Stimulated activated CD4-positive, alpha-beta T cell treated with anti-CD3 and anti-CD28 coated beads, TNF-alpha, amount 100 ng/mL, for 48 hours (primary cell): ENCODE measurements at places on chromosomes 5 and 9.

- DNase-seq, result no peak
Measured at GRCh38 chr9:35748242-35748857, 678 bp downstream of the GBA2 start.

DNA sequence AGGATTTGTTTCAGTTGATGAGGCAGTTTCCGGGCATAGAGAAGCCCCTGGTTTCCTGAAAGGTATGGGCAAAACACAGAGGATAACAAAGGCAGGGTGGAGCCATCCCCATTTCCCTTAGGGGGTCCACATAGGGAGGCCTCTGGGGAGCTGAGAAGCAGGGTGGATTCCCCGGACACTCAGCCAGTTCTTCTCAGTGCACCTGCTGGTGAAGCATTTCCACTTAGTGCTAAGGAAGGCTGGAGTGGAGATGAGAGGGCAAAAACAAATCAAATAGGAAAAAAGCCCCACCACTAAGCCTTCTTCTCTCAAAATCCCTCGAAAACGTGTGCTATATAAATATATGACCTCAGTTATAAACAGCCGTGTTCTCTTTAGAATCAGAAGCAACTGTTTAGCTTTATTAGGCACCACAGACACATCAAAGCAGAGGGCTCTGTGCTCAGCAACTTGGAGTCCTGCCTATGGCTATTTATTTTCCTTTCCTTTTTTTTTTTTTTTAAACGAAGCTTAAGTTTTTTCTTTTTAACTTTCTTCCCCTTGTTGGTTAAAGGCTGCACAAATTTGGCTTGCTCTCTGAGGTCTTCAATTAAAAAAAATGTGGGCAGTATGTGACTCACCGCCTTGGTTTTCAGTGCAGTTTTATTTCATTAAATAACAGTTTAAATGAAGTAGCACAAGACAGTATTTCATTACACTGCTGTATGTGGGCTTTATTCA, 67.7 kb downstream of the PRDM6 start:
- DNase-seq, result no peak

DNA sequence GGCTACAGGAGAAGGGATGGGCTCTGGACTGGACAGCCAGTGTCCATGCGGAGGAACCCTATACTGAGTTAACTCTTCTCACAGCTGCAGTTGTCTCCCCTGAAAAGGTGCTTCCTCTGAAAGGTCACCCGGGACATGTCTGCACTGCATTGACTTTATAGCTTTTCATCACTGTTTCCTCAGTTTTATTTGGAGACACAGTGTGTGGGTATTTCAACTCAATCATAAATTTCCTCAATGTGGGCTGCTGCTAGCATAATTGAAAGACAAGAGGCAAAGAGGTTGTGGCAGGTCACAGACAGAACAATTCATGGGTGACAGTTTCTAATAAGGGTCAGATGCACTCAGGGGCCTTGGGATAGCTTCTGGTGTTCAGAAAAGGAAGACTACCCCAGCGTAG, 336.8 kb downstream of the KDM4C start:
- no peak for DNase-seq

- DNase-seq, result no peak
Measured at GRCh38 chr9:84146893-84147710, 166.5 kb downstream of the RMI1 start.

DNA sequence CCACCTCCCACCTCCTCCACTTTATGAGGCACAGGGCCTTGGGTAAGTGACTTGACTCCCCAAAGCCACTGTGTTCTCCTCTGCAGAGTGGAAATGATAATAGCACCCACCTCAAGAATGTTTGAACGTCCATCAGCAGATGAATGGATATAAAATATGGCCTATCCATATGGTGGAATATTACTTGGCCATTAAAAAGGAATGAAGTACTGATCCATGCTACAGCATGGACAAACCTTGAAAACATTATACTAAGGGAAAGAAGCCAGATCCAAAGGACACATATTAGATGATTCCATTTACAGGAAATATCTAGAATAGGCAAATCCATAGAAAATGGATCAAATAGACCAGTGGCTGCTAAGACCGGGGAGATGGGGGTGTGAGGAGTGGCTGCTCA, 50.2 kb downstream of the CFAP77 start:
- DNase-seq, result no peak

DNA sequence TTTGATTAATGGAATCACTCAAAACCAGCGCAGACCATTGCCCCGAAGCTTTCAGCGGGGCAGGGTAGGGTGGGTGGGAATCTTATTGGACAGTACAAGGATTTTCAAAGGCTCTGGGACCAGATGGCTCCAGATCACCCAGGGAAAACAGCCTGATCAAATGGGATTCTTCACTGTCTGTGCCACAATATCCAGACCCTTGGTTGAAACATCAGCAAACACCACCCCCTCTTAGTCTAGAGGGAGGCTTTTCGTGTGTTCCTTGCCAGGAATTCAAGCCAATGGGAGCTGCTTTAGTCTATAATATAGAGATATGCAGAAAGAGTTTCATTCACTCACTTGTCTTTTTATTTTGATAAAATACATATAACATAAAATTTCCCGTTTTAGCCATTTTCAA, 1.7 kb downstream of the GFI1B start:
- no peak for DNase-seq

DNA sequence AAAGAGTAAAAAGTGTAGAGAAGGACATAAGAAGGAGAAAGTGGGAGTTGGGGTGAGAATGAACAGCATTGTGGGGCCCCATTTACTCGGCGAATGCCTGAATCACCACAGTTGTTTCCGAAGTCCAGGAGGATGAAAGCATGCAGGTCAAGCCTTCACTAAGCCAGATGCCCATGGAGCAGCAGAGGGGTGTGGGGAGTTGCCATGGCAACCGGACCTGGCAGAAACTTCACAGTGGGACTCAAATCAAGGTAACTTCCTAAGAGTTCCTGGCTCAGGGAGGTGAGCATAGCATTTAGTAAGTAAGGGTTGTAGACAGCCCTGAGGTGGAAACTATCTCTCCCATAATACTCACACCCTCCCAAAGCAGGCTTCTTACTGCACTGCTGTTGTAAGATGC, 357.1 kb downstream of the TRIM32 start:
- DNase-seq, result no peak

- DNase-seq, result no peak
Measured at GRCh38 chr5:151901611-151902010, 23.0 kb downstream of the GLRA1 start.

- DNase-seq, result no peak
Measured at GRCh38 chr5:137937994-137938750, 48.9 kb downstream of the PKD2L2 start.

GRCh38 chr9:123350590-123351310, 5.2 kb upstream of the CRB2 start:
- no peak for DNase-seq

GRCh38 chr5:146632620-146633322, 116.8 kb upstream of the GPR151 start:
- no peak for DNase-seq

- no peak for DNase-seq
Measured at GRCh38 chr5:96721351-96721977, 59.3 kb downstream of the CAST start.

DNA sequence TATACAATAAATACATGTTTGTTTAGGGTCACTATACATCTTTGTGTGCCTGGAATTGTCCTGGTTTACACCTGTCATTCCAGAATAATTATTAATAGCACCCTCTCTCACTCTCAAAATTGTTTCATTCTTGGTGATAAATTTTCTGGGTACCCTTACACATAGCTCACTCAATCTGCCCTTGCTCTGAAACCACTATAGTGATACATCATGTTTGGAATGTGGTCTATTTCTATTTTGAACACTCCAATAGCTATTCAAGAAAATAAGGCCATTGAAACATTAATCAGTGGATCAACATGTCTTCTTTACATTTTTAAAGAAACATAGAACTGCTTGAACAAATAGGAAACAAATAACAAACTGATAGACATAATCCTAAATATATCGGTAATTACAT, 158.7 kb downstream of the ARRDC3 start:
- DNase-seq, result no peak

DNA sequence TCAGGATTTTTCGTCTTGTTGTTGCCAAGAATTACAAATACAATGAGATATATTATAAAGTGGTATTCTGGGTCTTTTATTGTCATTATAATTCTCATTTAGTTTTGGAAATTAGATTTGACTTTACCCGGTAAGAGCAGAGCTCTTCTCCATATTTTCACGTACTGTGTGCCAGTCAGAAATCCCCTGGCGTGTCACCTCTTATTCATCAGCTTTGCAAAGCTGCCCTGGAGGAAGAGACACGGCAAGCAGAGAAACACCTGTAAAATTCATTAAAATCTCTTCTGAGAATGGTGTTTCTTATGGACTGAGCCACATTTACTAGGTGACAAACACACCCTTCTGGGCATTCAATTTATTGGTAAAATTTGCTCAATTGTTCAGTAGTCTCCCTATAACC, 440.4 kb downstream of the HINT1 start:
- DNase-seq, result no peak

- DNase-seq, result no peak
Measured at GRCh38 chr9:111952559-111952958, 55.9 kb downstream of the UGCG start.

- DNase-seq, result no peak
Measured at GRCh38 chr5:54772684-54773083, 212.7 kb downstream of the ESM1 start.

- no peak for DNase-seq
Measured at GRCh38 chr5:96733771-96734500, 71.8 kb downstream of the CAST start.

GRCh38 chr9:136748666-136749611, 614 bp upstream of the LCN6 start:
- DNase-seq, result no peak

- DNase-seq, result no peak
Measured at GRCh38 chr9:124479947-124480620, 27.1 kb downstream of the NR5A1 start.

- DNase-seq, result no peak
Measured at GRCh38 chr9:74245866-74246497, 251.2 kb upstream of the RORB start.

DNA sequence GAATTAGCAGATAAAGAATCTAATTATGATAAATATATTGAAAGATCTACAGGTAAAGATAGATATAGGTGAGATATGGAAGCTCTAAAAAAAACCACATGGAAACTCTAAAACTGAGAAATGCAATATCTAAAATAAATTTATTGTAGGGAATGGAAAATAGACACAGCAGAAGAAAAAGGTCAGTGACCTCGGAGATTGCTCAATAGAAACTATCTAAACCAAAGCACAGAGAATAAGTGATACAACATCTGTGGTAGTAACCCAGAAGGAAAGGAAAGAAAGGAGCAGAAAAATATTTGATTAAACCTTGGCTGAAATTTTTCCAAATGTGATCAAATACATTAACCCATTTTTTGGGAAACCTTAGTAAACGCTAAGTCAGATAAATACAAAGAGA, 43.1 kb upstream of the GLIPR2 start:
- no peak for DNase-seq

- DNase-seq, result peak; percentile 69
Measured at GRCh38 chr5:76641514-76642120, 18.4 kb upstream of the F2RL2 start.

DNA sequence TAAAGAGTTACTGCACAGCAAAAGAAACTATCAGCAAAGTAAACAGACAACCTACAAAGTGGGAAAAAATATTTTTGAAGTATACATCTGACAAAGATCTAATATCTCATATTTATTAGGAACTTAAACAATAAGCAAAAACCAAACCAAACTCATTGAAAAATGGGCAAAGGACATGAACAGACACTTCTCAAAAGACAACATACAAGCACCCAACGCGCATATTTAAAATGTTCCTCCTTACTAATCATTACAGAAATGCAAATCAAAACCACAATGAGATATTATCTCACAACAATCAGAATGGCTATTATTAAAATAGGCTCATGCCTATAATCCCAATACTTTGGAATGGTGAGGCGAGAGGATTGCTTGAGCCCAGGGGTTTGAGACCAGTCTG, 48.0 kb downstream of the FBXO4 start:
- DNase-seq, result no peak

DNA sequence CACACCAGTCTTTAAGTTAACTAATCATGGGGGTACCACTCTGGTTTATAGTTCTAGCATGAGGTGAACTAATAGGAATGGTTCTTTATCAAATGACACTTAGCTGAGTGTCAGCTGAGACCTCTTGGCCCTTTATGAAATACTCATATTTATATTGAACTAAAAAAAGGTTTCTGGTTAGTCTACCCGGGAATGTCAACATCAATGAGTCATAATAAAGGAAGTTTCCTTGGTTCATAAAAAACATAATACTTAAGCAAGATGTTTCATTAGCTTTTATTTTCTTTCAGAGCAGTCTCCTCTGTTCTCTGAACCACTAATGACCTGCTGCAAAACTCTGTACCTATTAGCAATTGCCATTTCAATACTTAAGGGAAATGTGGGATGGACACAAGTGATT, 13.7 kb downstream of the DAB2 start:
- no peak for DNase-seq

DNA sequence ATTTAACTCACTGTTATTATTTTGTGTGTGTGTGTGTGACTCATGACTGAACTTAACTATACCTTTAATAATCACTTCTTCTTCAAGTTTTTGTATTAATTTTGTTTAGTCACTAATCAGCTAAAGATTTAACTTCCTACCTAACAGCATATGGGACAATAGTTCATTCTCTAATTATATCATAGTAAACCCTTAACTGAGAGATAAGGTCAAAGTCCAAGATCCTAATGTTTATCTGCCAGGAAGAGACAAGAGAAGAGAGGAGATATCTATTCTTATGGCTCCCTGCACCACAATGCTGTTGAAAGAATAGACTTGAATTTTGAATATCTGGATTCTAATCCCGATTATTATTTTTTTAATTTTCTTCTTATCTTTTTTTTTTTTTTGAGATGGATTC, 28.1 kb downstream of the FREM1 start:
- DNase-seq, result no peak

GRCh38 chr9:4666042-4666699, at the start of gene SPATA6L:
TSS of gene SPATA6L (minus strand) at chr9:4666480. CDS start at chr9:4666250, 230 bp downstream.
- no peak for DNase-seq

DNA sequence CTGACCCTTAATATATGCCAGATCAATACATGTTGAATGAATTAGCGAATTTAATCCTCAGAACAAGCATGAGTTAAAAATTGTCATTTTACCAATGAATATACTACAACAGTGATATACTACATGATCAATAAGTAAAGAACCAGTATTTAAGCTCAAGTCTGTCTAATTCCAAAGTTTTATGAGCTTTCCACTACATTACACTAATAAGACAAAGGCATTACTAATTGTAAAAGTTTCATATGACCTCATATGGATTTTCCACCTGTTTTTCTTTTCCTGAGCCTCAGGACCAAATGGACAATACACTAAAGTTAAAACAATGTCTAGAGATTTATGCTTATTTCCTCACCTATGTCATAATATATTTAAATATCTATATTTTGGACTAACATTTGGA, 80.8 kb downstream of the OXCT1 start:
- DNase-seq, result no peak

DNA sequence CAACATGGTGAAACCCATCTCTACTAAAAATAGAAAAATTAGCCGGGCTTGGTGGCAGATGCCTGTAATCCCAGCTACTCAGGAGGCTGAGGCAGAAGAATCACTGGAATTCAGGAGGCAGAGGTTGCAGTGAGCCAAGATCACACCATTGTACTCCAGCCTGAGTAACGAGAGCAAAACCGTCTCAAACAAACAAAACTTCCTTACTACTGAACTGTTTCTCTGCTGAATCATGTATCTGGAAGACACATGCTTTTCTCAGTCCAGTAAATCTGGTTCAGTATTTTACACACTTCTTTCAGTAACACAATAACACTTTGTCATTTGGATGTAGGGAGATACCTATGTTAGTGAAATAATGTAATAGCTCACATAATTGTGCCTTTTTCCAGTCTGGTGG, 7.9 kb downstream of the TRMT10B start:
- no peak for DNase-seq
